Suprapubic skin (tissue), 4 donors: ENCODE measurements at places on chromosomes 3 and 15.

- DNase-seq = no peak
These were observed 101.5 kb downstream of the FBLN2 start for GRCh38 chr3:13650210-13651056.

DNA sequence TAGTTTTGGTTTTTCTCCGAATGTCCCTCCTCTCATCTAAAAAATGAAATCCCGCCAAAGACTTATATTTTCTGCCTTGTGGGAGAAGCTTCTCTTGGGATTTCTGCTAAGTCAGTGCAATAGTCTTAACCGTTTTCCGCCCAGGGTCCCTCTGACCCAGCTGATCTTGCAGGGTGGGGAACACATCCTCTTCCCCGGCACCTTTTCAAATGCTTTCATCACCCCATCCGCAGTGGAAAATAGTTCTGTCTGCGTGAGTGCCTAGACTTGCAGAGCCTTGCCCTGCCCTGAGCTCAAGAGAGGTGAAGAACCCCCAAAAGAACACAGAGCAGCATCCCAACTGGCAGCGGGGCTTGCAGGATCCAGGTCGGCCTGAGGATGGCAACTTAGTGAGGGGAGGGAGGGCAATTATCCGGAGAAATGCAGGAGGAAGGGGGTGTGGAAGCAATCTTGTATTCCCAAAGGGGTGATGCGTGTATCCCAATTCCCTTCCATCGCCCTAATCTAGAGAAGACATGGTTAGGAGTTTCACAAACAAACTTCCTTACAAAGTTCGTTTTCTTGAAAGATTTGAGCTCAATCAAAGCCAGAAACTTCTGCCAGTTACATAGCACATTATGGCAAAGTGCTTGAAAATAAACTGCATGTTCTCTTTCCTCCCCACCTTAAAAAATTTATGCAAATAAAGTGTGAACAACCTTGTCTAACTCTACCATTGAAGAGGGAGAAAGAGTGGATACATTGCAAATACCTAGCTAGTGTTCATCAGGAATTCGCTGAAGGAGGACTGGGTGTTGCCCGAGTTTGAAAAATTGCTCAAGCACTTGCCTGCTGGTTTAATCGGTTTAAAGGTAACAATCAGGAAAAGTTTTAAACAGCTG lies 79.9 kb downstream of the NR2F2 start:
- DNase-seq = no peak

DNA sequence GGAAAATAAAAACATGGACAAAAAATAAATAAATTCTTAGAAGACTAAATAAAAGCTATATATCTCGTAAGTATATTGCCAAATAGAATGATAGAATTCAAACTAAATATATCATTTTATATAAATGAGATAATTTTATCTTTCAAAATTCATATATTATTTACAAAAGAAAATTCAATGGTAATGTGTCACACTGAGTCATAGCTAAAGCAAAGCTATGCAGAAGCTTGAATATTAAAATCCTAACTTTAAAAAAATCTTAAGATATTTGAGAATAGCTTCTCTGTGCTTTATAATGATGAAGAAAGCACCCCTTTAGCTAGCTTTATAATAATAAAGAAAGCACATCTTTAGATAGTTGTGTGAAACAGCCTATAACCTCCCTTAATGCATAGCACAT lies 1010.8 kb downstream of the OTOL1 start:
- no peak for DNase-seq

DNA sequence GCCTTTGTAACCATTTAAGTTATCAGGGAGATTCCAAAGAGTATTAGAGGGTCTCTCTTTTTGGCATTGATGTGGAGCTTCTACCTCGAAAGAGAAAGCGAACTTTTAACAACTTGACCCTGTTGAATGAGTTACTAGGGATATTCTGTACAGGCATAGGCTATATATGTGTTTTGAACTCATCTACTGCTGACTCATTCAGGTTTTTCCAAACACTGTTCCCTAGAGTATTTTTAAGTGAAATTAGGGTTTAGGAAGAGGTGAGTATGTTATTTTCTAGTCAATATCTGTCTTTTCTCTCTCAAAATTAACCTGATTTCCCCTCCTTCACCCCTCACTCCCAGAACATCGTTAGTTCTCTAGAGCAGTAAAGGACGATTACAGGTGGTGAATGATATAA lies 228.1 kb upstream of the C2CD4B start:
- DNase-seq = no peak

DNA sequence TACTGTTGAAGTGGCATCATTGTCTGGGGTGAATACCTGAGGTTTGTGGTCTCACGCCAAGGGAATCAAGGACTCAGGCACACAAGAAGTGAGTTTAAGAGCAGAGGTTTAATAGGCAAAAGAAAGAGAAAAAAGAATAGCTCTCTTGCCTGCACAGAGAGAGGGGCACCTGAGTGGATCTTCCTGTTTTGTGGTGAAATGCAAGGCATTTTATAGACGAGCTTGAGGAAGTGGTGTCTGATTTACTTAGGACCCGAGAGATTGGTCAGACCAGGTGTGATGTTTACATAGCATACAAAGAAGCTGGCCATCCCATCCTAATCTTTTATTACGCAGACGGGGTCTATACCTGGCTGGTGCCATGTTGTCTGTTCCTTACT lies 13.2 kb downstream of the CCR5 start:
- no peak for DNase-seq

GRCh38 chr3:177776661-177777101 lies 579.4 kb upstream of the TBL1XR1 start:
- no peak for DNase-seq

DNA sequence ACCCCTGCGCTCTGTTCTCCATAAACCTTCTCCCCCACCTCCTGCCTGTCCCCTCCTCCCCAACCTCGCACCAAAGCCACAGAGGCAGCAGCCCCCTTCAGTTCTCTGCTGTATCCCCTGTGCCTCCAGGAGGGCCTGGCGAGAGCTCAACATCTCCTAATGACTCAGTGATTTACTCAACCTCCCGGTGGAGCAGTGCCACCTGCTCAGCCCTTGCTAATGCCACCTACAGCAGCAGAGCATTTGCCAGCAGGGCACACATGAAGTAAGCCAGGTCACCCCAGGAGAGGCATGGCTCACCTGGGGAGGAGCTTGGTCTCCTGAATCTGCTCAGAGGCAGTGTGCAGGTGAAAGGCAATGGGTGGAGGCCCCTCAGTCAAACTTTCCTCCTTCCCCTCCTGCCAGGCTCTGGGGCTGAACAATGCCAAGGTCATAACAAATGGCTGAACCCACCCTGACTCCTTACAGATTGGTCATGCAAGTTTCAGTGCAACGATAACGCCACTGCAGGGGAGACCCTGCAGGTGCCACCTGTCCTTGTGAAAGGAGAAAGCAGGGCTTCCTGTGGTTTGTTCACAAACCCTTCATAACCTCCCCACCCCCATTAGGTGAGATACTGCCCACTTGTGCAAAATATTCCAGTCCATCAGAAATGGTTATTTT lies 19.8 kb downstream of the TRPM1 start:
- no peak for DNase-seq

DNA sequence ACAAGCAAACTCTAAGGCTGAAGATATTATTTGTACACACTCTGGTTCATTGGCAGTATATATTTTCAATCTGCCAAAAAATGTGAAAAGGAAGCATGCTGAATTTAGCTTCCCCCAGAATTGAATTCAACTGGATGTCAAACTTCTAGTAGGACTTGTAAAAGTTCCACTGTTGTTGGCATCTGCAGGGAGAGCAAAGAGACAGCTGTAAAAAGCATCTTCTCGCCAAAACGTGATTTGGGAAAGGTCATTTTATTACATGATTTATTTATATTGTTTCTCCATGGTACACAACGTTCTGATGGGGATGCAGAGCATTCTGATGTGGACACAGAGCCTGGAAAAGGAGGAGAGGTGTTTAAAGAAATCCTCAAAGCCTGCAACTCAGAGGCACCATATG lies 196.7 kb upstream of the ADAMTS9 start:
- DNase-seq = no peak

DNA sequence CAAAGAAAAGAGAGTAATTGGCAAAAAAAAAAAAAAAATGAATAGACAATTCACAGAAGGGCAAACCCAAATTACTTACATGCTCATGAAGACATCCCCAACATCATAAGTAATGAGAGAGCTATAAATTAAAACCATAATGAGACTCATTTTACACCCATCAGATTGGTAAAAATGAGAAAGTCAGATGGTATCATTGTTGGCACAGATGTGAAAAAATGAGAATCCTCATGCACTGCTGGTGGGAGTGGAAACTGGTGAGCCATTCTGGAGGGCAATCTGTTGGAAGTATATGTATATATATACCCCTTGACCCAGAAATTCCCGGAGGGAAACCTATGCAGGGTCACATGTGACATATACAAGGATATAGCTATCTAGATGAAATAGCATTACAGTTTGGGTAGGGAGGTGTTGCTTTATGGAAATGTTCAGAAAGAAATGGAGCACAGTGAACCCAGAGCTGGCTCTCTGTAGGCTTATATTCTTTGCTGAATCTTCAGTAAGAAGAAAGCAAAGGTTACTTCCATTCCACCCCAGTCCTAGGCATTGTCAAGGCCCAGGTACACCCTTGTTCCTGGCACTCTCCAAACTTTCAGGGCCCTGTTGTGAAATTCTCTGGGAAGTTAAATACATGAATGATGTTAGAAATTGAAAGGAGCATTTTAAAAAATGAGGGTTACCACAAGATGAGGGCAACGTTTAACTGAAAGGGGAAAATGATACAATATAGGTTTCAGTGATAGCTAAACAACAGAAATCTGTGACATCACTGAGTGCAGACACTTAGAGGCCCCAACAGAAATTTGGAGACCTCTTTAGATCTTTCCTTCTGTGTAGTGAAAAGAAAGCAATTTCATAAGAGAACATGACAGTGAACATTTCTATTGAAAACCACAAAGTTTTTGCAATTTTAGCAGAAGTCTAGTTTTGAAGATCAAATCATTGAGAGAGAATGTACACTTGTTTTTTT lies 132.7 kb upstream of the TPRG1 start:
- no peak for DNase-seq

GRCh38 chr15:36814708-36815107 lies 235.3 kb downstream of the CDIN1 start:
- DNase-seq = no peak

DNA sequence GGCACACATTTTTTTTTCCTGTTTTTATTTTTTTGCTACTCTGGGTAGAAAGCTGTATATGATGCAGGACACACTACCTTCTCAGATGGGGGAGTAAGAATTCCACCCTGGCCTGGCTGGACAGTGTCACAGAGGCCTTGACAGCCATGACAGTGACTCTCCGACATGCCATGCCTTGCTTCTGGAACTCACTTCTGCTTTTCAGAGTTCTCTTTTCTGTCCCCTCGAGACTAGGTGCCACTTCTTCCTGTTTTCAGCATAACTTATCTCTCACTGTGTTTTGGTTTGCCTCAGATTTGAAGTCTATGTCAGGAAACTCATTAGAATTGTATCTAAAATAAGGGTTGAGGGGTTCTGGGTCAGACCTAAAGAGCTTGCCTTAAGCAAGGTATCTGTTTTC lies 69.1 kb upstream of the SEC13 start:
- DNase-seq = no peak

- DNase-seq = no peak
These were observed 171.2 kb downstream of the ADAMTS17 start for GRCh38 chr15:100170291-100171210.

GRCh38 chr3:16994854-16995525 lies 110.2 kb downstream of the PLCL2 start:
- DNase-seq = no peak

DNA sequence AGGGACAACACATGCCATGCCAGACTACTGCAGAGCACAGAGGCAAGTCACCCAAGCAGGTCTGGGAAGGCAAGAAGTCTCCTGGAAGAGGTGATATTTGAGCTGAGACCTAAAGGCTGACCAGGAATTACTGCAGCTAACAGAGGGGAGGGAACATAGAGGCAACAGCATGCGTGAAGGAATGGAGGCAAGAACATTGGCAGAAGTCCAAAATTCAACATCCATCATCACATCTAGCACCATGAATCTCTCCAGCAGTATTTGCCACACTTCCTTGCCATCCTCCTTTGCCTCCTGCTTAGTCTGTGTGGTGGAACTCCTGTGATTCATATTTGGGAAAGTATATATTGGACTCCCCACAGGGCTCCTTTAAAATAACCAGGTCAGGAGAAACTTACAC lies 870 bp upstream of the TSEN2 start:
- no peak for DNase-seq

DNA sequence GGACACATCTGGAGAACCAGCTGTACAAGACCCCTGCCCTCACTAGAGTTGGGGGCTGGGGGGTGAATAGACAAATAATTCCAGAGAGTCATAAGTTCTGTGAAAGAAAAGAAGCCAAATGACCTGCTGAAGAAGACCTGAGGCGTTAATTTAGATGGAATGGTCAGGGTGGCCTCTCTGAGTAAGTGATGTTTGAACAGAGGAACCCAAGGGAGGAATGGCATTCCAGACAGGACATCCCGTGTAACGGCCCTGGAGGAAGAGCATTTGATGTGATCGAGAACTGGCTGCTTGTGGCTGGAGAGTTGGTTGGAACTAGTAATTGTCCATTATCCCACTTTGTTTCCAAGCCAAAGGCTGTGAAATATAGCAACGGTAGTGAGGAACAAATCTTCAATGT lies 1.7 kb downstream of the NR2C2 start:
- DNase-seq = no peak

GRCh38 chr3:128123156-128123537 lies 465 bp downstream of the RUVBL1 start:
- DNase-seq = peak; percentile 74

DNA sequence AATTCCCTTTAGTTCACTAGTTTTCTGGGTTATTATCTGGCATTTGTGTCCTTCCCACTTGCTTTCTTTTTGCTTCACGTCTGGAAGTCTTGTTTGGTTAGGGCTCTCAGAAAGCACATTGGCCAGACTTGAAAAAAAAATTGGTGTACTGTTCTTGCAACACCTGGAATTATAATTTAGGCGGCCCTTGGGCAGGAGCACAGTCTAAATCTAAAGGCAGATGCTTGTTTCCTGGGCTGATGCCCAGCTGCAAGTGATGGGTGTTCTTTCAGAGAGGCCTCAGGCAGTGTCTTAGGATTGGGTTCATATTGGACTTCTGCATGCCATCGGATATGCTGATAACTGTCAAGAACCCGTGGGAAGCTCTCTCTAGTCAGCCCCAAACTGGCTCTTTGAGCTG lies 521.5 kb downstream of the PDCD6IP start:
- DNase-seq = no peak

DNA sequence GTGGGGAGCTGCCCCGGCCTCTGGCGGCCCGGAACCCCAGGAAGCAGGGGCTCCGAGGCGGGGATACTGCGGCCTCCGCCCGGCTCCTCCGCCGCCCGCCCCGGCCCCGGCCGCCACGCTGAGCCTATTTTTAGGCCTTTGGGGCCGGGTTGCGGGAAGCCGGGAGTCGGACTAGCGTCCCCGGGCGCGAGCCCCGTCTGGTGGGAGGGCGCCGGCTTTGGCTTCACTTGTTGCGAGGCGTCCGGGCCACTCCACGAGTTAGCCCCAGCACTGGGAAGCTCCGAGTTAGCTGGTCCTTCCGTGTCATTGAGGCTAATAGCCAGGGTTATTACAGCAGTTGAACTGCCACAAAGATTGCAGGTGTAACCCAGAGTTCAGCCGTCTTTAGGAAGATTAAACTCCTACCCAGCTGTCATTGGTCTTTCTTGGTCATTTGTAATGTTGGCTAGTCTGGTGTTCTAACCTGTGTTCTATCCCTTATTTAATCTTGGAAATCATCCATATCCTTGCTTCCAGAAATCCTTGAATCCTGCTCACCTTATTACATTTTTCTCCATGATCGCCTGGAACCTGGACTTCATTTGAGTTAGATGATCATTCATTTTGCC lies 791 bp downstream of the GYG1 start:
- DNase-seq = peak; percentile 70
